Fibroblast of villous mesenchyme (primary cell): ENCODE measurements at places on chromosomes 12 and 14. TPM values are rescaled to one million over a fixed set of nuclear protein-coding genes. Genes with fewer than 3 reads are reported as not detected.
A peak's percentile ranks its signal among the peaks of the same experiment; 100 is the strongest.

Gene ALG10B
- total RNA-seq, result 3.0 and 4.8 TPM in 2 replicates

DNA sequence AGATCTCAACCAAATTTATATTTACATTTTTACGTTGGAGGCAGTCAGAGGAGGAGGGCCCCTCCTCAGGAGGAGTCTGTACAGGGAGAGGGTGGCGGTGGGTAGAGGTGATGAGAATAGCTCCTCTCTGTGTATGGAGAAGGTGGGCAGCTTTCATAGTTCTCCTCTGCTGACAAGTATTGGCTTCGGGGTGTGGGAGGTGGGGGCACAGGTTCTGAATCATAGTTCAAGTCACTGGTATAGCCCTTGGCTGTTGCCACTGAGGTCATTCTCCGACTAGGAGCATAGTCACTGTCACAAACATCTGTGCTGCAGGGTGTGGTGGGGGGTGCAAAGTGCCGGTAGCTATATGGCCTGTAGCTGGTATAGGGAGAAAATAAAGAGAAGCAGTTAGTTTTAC, 50.3 kb downstream of the BCL2L14 start:
- DNase-seq, result no peak

Gene SERPINA6
- total RNA-seq, result not detected in 2 replicates

Gene NOS1
- not detected in 2 replicates for total RNA-seq

Gene AKAP3
- total RNA-seq, result 0.64 and 1.3 TPM in 2 replicates

- no peak for DNase-seq
These were observed 74.5 kb downstream of the CCDC60 start for GRCh38 chr12:119409043-119409442.

DNA sequence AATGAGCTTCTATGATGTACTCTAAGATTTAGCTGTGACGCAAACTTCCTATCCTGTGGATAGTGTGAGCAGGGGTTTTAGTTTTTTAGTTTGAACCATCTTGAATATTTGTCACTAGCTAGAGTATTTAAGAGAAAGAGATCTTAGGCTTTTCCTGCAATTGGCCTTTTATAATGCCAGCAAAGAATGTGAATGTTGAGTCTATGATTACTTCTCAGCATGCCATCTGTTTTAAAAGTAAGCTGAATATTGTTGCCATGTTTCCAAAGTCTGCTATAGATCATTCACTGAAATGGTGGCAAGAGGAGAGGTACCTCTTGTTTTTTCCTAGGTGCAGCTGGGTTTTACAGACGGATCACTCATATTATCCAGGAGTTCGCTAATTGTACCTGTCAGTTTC, 1783.6 kb upstream of the FLRT2 start:
- DNase-seq, result no peak

GRCh38 chr12:48423171-48423570, 49.2 kb upstream of the ANP32D start:
- DNase-seq, result peak; percentile 15

Gene SYT10
- not detected in 2 replicates for total RNA-seq

Gene CPNE6
- not detected in 2 replicates for total RNA-seq

DNA sequence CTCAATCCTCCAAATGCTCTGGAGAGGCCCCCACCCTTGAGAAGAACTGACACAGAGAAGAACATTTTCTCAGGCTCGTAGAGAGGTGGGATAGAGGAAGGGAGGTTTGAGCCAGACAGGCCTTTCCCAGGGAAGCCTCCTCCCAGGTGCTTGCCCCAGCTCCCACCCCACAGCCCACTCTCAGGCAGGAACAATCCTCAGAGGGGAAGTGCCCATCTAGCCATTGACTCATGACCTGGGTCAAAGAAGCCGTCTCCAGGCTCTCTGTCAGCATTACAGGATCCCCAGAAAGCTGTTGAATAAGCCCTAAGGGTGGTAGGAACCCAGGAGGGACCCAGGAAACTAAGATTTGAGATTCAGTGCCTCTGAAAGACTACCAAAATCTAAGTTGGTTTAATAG, 3.8 kb downstream of the AQP6 start:
- DNase-seq, result no peak

DNA sequence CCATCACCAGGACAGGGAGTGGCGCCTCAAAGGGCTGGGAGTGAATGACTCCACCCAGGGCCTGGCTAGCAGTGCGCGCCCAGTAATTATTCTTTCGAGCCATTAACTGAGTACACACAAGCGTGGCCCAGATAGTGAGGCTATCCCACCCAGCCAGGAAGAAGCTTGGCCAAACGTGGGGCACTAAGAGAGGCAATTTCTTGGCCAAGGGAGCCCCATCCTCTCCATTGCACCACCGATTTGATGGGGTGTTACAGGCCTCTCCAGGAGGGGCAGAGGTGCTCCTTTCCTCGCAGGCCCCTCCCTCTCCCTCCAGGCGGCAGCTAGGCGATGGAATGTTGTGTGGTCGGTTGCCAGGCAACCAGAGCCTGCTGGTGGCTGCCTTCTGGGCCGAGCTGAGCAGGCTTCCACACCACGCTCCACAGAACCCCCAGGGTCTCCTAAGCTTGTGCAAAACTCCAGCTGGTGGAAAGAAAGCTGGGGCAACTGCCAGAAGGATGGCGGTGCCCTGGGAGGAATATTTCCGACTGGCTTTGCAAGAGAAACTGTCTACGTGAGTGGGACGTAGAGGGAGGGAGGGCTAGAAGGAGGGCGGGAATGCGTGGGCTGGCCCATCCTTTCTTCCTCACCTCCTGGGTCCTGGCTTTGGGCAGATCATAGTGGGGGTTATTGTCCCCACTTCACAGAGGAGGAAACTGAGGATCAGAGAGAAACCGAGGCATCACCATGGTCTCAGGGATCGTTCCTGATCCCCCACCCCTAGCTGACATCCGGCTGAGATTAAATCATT, at the start of gene CFAP73:
Gene CFAP73, plus strand, starts transcription at position 364 of the 790 bp plus-strand sequence. Its CDS starts 134 bp downstream, at position 498.
- peak; percentile 70 for DNase-seq

DNA sequence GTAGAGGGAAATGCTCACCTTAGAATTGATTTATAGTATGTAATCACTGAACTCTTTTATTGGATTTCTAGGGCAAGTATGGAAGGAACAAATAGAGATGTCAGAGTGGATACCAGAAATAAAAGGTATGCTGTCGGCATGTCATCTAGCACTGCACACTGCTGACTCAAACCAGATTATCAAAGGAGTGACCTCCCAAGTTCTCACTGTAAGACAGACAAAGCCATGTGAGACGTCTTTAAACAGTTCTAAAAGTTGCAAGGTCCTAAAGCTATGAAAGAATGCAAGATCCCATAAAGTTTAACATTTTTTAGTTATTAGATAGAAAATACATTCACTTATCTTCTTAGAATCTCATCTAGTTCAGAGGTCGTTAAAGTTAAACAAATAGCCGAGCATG, 70.0 kb upstream of the CPM start:
- DNase-seq, result peak; percentile 15

DNA sequence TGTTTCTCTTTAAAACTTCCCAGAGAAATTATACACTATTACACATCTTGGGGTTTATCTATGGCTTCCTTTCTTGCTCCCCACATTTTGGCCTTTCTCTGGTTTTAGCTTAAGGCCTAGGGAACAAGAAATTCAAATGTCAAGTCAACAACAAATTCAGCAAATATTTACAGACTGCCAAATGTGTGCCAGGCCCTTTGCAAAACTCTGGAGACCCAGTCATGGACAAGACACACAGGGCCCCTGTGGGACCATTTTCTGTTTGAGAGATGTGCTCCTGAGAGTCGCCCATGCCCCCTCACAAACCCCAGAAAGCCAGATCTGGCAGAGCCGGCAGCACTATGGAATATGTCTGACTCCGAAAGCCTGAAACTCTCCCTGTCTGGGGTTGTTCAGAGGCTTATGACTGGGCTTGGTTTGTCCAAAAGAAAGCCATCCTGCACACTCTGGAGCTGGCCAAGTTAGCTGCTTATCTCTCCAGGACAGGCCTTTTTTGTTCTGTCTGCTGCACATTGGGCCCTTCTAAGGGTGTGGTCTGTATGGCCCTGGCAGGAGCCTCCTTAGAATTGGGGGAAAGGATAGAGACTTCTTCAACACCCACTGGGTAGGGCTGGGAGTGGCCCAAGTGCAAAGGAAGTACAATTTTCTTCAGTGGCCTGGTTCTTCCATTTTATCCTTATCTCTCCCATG, 1.1 kb upstream of the KRT3 start:
- no peak for DNase-seq

Gene BMP4
- total RNA-seq, result 9.9 and 11.0 TPM in 2 replicates

- DNase-seq, result no peak
These were observed 284.7 kb downstream of the NUAK1 start for GRCh38 chr12:105854071-105854470.

DNA sequence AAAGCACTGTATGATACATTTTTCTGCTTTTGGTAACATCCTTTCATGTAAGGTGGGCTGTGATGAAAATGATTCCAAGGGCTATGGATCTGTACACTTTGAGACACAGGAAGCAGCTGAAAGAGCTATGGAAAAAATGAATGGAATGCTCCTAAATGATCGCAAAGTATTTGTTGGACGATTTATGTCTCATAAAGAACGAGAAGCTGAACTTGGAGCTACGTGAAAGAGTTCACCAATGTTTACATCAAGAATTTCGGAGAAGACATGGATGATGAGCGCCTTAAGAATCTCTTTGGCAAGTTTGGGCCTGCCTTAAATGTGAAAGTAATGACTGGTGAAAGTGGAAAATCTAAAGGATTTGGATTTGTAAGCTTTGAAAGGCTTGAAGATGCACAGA, 22.1 kb upstream of the SRGAP1 start:
- peak; percentile 62 for DNase-seq

Gene KCNC2
- 0.43 TPM in 1 of 2 replicates, not detected in the other for total RNA-seq

DNA sequence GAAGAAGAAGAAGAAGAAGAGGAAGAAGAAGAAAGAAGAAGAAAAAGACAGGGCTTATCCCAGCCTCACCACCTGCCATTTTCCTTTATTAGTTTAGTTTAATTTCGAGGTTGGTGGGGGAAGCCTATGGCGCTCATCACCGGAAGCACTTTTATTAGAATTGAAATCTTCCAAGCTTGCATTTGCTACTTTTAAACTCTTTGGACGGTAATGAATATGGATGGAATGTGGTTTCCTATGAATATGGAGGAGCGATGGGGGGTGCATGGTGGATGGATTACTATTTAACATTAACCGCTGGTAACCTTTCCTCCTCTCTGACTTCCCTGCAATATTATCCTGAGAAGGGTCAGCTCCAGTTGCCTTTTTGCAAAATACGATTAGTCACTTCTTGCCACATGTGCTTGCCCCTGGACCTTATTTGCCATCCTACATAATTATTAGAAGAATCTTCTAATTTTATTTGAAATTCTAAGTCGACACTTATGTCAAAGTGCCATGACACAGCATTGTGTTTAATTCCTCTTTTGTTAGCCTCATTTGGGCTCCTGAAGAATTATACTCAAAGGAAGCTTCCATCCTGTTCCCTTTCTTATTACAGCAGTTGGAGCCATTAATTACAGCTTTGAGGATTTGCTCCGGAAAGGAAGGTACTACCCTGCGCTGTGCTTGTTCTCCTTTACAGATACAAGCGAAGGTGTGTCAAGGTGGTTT, 424.5 kb downstream of the VRK1 start:
- DNase-seq, result no peak

DNA sequence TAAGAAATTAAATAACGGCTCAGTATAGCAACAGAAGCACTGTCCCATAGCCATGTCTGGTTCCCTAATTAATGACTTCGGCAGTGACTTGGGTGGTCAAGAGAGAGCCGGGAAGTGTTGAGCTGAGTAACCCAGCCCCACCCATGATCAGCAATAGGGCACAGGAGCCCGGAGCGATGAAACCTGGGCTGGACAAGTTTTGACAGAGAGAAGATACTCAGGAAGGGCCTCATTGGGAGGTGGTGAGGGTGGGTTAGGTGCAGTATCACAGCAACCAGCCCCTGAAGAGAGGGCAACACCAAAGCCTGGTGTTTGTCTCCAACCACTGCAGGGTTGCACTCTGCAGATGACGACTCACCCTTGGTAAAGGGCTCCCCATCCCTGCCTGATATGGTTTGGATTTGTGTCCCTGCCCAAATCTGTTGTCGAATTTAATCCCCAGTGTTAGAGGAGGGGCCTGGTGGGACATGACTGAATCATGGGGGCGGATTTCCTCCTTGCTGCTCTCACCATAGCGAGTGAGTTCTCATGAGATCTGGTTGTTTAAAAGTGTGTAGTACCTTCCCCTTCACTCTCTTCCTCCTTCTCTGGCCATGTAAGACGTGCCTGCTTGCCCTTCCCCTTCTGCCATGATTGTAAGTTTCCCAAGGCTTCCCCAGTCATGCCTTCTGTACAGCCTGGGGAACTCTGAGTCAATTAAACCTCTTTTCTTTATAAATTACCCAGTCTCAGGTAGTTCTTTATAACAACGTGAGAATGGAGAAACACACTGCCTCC, 124.9 kb upstream of the MED13L start:
- DNase-seq, result no peak

Gene BHLHE41
- 6.8 and 8.2 TPM in 2 replicates for total RNA-seq

DNA sequence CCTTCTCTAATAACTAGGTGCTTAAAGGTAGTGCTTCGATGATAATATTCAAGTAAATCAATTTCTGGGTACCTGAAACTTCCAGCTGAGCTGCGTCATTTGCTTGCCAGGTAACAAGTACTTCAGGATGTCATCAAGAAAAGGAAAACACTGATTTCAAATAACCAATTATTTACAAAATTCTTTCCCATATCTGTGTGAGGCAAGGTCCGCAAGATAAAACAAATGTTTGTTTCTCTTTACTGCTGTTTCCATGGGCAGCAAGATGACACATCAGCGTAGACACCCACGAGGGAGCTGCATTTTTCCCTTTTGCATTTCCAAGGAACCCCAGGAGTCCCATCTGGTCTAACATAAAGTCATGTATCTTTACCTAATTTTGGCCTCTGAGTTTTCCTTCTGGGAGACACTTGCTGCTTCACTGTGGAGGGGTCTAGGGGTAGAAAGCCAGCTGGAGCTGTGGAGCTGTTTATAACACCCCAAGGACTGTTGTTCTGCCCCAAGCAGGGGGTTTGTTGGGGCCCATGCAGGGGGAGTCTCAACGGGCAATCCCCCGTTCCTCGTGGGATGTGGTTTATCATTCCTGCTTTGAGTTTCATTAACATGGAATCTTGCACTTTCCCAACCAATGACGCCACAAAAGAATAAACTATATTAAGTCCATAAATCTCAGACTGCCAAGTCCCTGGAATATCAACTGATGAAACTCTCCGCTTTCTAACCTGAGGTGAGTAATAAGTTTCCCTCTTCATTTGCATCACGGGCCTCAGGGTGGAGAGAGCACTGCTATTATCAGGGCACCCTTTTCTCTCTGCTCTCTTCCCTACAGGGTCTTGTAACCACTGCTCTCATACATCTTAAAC, 112.8 kb upstream of the PELI2 start:
- peak; percentile 85 for DNase-seq

Gene INHBC
- under 0.01 TPM in 1 of 2 replicates, not detected in the other for total RNA-seq

Gene CCDC175
- not detected in 2 replicates for total RNA-seq

DNA sequence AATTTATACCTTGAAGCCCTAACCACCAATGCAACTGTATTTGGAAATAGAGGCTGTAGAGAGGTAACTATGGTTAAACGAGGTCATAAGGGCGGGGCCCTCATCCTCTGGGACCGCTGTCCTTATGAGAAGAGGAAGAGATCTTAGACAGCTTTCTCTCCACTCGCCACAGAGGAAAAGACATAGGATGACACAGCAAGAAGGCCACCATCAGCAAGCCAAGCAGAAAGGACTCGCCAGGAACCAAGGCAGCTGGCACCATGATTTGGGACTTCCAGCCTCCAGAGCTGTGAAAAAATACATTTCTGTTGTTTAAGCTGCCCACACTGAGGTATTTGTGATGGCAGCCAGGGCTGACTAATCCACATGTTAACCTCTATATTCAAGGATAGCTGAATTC, 30.4 kb upstream of the BCAT1 start:
- no peak for DNase-seq

Gene PLXNC1
- 0.86 and 0.97 TPM in 2 replicates for total RNA-seq

Gene TCTN1
- 26.4 and 28.9 TPM in 2 replicates for total RNA-seq

GRCh38 chr12:102851246-102851645, 65.8 kb downstream of the PAH start:
- no peak for DNase-seq
